NCI-H510A treated with DMSO at 0.1 percent for 48 hours (cell line): ENCODE measurements at places on chromosomes 3 and 15.

GRCh38 chr3:127790882-127791183 is 31.5 kb downstream of the MGLL start:
- DNase-seq = no peak

GRCh38 chr3:23762759-23763477 is 42.8 kb upstream of the UBE2E1 start:
- no peak for DNase-seq

DNA sequence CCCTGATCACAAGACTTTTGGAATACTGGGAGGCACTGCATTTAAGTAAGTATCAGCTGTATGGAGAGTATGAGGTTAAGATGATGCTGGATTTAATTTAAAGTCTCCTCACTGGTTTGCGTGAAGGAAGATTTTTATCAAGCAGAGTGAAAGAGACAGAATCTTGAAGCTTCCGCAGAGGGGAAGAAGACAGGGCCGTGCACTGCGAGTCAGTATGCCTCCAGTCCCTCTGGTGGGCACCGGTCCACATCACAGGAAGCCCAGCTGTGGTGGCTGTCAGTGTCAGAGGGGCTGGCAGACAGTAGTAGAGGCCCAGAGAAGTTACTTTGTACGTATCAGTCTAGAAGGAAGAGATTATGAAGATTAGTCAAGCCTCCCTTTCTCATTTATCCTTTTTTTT is 379.0 kb upstream of the TPRG1 start:
- no peak for DNase-seq

DNA sequence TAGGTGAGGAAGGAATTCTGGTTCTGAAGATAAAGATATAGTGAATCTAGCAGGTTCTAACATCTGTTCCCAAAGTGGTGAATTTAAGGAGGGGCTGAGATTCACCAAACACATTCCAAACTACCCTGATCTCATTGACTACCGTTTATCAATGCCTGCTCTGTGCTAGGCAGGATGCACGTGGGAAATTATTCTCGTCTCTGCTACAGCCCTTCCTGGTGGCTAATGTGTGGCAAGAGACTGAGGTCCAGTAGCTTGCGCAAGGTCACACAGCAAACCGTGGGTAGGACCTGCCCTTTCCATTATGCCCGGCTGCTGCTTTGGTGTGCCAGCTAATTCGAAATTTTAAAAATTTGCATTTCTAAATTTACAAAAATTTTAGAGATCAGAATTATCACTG is 209.5 kb upstream of the TRIM42 start:
- no peak for DNase-seq

DNA sequence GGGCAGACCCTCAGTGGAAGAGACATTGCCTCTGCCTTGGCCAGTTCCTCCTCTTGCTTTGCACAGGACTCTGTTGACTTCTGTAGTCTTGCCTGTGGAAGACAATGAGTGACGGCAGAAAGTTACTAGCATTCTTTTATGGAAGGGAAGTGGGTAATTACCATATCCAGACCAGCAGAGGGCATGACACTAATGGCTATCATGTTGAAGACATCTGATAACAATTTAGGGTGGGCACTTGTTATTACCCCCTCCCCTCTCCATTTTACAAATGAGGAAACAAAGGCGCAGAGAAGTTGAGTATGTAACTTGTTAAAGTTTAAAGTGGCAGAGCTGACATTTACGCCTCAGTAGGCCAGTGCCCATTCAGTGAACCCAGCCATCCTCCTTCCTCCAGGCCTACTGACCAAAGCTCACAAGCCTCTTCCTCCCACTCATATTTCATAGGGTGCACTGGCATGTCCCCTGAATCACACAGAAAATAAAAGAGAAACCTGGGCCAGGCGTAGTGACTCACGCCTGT is 48.2 kb upstream of the FMN1 start:
- no peak for DNase-seq

DNA sequence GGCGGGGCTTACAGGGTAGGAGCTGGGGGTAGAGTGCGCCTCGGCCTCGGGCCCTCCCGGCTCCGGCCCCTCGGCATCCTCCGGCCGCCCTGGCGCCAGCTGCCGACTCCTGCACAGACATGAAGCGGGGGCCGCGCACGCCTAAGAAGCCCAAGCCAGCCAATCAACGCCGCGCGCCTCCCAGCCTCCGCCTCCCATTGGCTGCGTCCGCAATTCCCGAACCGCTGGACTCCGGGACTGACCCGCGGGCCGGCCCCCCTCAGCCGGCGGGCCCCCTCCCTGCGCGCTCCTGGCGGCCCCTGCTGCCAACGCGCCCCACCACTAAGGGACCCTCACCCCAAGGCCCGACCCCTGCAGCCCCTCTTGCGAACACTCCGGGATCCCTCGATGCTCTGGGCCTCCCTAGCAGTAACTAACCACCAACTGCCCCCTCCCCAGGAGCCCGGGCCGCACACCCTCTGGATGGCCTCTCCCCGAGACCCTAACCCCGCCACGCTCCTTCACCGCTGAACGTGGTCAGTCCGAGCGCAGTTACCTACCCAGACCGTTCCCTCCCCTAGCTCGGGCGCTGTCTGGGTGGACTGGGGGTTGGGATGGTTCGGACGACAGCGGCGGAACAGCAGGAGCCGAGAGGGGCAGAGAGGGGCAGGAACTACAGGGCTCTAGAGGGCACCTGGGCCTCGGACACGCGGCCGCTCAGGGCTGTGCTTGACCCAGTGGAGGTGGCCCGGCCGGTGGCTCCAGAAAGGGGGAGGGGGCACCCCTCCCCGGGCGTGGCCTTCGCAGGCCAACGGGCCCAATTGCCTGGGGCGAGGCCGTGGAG is 5.0 kb downstream of the GATA2 start:
- DNase-seq = peak; percentile 72

DNA sequence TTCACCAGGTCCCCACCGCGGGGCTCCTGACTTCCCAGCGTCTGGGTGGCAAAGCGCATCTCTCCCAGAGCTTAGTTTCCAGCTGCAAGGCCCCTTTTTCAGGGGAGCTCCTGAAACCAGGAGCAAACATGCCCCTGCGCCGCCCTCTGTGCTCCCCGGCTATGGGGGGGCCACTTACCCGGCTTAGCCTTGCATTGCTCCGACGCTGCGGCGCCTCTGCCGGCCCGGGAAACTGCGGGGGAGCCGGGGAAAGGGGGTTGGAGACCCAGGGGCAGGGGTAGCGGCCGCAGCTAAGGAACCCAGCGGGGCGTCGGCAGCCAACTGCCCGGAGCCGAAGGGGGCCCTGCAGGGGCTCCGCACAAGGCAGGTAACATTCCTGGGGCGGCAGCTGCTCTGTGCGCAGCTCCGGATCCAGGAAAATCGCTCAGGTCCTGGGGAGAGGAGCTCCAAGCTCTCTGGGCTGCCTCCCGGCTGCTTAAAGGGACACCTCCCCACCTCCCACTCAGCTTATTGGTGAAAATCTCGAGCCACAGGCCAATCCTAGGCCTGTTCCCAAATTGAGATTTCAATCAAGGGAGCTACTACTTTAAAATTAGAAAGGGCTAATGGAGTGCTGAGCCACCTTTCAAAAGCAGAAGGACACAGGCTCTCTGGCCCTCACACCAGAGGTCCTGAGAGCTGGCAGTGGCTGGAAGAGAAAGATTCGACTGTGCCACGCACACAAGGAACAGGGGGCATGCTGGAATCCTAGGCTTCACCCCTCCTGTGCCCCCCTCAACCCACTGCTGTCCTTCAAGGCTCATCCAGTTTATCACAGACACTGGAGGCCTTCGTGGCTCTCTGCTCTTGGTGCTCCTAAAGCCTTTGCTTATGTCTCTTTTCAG is 42.7 kb upstream of the PRICKLE2 start:
- no peak for DNase-seq

DNA sequence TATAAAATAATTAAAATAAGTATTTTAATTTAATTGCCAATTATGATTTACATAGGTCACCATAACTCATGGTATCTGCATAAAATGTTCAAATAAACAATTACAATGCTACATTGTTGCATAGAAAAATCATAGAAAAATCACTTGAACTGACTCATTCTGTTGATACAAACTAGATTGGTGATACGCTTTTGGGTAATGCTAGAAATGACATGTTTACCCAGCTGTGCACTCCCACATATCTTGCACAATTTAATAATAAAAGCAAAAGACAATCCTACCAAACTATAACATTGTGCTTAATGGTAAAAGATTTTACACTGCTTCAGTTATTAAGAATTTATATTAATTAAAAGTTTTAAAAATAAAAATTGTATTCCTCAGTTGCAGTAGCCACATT is 45.8 kb upstream of the FBXL22 start:
- no peak for DNase-seq

DNA sequence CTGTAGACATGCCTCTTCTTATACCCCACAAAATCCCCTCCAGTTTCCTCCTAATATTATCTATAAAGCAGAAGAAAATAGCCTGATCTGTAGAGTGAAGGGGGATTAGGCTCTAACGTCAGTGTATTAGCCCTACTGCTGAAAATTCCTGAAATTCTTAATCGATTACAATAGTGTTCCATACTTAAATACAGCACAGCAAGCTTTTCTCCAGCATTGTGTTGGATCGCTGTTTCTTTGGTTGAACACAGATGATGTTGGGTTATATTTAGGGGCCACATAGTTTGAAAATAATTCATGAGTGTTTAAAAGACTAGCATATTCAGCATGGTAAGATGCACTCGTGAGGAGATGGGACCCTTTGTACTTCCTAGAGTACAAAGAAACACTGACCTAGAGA is 52.5 kb downstream of the PIAS1 start:
- DNase-seq = no peak

- DNase-seq = no peak
Measured at GRCh38 chr15:40633178-40633577, 39.1 kb downstream of the KNL1 start.

- no peak for DNase-seq
Measured at GRCh38 chr3:20682573-20682972, 496.6 kb upstream of the SGO1 start.

DNA sequence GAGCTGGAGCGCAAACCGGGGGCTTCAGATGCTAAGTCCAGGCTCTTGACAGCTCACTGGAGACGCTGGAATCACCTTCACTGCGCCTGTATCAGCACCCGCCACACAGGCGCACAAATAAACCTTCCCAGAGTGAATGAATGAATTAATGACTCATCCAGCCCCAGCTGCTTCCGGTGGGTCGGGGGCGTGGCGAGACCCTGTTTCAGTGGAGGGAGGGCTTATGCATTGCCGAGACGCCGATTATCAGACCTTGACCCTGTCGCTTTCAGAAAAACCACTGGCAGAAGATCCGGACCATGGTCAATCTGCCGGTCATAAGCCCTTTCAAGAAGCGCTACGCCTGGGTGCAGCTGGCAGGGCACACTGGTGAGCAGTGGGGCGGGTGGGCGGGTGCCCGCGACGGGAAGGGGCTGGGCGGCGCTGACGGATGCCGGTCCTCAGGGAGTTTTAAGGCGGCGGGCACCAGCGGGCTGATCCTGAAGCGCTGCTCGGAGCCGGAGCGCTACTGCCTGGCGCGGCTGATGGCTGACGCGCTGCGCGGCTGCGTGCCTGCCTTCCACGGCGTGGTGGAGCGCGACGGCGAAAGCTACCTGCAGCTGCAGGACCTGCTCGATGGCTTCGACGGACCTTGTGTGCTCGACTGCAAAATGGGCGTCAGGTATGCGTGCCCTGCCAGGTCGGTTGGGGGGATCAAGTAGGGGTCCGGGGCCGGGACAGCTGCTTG is 7.7 kb downstream of the ITPKA start:
- DNase-seq = no peak

DNA sequence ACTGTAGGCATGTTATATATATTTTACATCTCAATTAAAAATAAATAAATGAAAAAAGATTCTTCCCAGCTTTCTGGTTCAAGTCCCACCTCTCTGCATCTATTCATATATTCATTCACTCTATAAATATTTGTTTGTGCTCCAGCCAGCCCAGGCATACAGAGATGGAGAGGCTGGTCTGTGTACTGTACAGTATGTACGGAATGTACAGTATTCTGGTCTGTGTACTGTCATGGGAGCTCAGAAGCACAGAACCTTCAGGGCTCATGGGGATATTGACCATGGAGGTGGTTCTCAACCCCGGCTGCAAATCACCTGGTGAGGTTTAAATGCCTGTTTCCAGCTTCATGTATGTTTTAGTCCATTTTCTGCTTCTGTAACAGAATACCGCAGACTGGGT is 13.8 kb downstream of the CORO2B start:
- no peak for DNase-seq

GRCh38 chr3:55427739-55428138 is 59.4 kb downstream of the WNT5A start:
- DNase-seq = no peak

DNA sequence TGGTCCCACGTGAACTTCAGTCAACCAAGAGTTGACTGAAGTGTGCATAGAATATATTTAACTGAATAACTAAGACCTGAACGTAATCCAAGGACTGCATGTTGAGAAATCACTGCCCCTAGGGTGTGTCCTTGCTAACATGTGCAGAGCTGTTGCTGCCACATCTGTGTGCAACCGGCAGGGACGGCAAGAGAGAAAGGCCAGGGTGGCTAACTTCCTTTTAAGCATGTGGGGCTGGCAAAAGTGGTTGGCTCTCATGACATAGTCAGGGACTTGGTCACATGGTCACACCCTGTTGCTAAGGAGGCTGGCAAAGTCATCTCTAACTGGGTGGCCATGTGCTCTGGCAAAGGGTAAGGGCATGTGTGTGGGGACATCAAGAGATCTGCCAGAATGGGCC is 52.4 kb downstream of the GASK1A start:
- no peak for DNase-seq

DNA sequence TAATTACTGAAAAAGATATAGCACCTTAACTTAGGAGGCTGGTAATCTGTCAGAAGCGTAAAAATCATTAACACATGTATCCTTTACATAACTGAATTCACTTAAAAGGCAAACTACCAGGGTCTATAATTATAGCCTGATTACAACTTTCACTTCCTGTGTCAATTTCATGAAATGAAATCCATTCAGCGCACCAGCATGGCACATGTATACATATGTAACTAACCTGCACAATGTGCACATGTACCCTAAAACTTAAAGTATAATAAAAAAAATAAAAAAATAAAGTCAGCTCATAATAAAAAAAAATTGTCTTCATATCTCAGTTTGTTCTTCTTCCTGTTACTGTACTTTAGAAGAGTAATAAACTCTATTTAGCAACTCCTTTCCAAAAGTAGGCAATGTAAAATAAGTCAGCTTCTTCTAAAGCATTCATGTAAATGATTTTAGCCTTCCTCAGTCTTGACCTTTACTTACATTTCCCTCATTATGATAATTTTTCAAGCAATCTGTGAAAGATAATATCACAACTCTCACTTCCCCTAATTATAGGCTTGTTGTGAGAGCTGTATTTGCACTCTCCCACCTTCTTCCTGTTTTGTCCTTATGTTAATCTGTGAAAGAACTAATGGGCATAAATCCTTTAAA is 50.1 kb downstream of the KBTBD8 start:
- DNase-seq = no peak

- DNase-seq = no peak
Measured at GRCh38 chr3:20140881-20141280, 45.1 kb downstream of the SGO1 start.

- peak; percentile 68 for DNase-seq
Measured at GRCh38 chr15:59532770-59533379, 78.7 kb upstream of the GCNT3 start.

DNA sequence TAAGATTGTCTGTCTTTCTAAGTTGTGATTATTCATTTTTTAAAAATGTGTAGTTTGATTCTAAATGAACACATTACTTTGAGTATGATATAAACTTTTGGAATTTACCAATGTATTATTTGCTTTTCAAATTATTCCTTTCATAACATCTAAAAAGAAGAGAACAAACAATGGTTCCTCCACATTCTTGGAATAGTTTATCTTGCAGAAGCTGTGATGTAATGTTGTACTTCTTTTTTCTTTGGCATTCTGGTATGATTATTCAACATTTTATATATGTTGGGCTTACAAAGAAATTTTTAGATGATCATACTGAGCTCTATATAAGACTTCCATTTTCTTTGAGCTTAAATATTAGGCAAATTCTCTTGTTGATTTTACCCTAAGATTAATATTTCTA is 419.2 kb downstream of the DIPK2A start:
- DNase-seq = no peak
